ENCODE measurements at places on chromosomes 6 and 20. TPM values are rescaled to one million over a fixed set of nuclear protein-coding genes. Genes with fewer than 3 reads are reported as not detected.
A peak's percentile ranks its signal among the peaks of the same experiment; 100 is the strongest.

PDYN gene
- polyA plus RNA-seq, result 0.09 TPM

B3GALT4 gene
- polyA plus RNA-seq, result 3.8 TPM

WFDC10B gene
- not detected for polyA plus RNA-seq

COL19A1 gene
- 66.7 TPM for polyA plus RNA-seq

RBBP9 gene
- polyA plus RNA-seq, result not detected

- no peak for DNase-seq
Observed at GRCh38 chr6:111631903-111632460, 26.3 kb upstream of the TRAF3IP2 start.

DNA sequence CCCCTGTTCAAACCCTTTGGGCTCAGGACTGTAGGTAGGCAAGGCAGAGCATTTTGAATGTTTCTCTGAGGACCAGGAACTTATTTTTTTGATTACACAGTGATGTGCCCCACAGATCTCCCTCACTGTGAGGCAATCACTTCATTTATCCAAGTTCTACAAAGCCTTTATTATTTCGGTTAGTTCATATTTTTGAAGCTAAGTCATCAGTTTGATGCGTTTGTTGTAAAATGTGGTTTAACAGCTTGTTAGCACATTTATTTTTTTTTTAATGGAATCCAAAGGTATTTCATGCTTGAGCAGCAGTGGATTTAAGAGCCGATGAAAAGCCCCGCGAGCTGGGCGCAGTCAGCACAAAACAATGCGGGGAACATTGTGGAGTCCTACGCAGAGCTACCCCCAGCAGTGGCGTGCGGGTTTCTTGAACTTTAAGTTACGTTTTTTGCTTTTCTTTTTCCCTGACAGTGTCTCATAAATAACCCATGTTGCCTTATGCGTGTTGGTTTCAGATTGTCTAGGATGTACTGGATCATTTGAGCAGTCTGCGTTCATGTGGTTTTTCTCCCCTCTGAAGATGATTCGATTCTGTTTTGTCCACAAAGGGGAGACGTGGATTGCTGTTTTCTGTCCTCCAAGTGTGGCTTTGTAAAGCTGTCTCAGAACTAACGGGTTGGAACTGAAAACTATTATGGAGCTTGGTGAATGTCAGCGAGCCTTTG lies 233.6 kb upstream of the BMP2 start:
- DNase-seq, result peak; percentile 7

GRCh38 chr20:35458388-35458787 lies 3.0 kb downstream of the CEP250 start:
- no peak for DNase-seq

- no peak for DNase-seq
Observed at GRCh38 chr20:21089391-21089790, 16.8 kb downstream of the LINC00237 start.

GRCh38 chr20:62832212-62832922 lies 15.5 kb downstream of the COL9A3 start:
- DNase-seq, result no peak

DNA sequence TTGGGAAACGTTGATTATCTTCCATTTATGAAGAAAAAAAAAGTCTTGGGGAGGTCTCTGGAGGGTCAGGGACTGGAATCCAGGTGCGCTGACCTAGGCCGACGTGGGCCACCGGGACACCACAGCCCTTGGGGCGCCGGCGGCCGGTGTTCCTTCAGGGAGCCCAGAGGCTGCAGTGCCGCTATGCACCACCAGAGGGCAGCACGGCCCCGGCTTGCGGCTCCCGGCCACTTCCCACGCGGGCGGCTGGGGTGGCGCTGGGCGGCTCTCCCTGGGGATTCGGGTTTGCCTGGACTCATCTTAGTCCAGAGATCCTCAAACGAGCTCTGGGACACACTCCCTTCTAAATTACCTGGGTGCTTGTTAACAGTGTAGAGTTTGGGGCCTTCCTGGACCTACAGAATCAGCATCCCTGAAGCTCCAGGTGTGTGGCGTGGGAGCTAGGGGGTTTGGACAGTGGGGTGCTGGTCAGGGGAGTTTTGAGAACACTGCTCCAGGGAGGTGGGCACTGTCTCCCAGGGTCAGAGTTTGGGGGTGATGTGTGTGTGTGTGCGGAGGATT lies 23.0 kb upstream of the GTSF1L start:
- DNase-seq, result peak; percentile 31

GRCh38 chr6:133761706-133762105 lies 127.2 kb upstream of the TCF21 start:
- no peak for DNase-seq

- no peak for DNase-seq
Observed at GRCh38 chr6:148116001-148116400, 226.6 kb upstream of the SASH1 start.
